ENCODE measurements at places on chromosomes 11 and 22.

- DNase-seq: no peak
Measured at GRCh38 chr11:72460091-72460647, 25.8 kb upstream of the CLPB start.

- DNase-seq: no peak
Measured at GRCh38 chr11:109251230-109251629, 170.8 kb upstream of the C11orf87 start.

DNA sequence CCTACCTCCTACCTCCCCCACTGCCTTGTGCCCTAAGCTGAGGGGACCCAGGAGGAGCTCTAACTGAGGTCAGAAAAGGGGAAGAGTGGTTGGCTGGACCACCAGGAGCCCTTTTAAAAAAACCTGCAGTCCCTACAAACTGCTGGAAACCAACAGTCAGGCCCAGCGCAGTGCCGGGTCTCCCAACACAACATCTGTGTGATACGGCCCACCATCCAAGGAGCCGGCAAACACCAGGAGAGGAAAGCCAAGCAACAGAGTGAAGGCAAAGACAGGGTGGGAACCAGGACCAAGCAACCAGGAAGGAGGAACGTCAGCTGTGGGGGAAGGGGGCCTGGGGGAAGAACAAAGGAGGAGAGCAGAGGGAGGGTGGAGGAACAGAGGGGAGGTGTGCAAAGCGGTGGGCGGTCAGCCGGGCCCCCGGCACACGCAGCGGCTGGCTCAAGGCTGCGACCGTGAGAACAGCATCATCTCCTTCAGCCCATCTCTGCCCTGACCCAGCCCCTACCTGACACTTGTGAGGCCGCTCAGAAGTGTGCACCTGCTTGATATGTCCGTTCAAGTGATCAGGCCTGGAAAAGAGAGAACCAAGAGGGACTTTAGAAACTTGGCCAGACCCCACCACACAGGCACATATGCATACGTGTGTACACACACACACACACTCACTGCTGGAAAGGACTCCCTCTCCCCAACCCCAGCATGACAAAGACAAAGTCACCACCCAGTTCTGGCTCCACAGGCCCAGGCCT, 3.6 kb downstream of the PATZ1 start:
- no peak for DNase-seq

DNA sequence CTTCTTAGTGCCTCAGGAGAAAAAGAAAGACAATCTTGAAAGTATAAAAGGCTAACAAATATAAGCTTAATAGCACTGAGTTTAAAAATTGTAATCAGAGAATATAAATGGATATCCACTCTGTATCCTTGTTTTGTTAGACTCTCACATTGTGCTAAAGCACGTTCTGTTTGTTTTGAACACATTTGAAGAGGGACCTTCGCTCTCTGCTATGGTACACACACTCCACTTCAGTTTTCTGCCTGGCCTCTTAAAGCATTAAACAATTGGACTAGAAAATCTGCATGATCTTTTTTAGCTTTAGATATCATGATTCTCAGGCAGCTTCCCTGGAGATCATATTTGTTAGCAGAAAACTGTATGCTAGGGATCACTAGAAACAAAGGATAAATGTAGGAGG, 40.3 kb upstream of the PGR start:
- DNase-seq: no peak

DNA sequence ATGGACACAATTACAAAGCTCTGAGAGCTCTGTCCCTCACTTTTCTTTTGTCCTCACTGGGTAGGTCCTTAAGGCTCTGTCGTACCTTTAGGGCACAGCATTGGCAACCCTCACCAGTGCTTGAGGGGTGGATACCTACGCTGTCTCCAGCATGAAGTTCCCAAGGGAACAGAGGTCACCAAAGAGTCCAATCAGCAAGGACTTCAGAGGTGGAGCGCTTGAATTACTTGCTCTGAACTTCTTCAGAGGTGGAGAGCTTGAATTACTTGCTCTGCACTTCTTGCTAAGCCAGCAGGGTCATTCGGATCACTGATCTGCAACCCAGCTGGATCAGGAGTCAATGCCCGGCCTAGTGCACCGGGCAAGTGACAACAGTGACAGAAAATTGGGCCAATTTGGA, 35.1 kb downstream of the RRP7A start:
- DNase-seq: no peak

DNA sequence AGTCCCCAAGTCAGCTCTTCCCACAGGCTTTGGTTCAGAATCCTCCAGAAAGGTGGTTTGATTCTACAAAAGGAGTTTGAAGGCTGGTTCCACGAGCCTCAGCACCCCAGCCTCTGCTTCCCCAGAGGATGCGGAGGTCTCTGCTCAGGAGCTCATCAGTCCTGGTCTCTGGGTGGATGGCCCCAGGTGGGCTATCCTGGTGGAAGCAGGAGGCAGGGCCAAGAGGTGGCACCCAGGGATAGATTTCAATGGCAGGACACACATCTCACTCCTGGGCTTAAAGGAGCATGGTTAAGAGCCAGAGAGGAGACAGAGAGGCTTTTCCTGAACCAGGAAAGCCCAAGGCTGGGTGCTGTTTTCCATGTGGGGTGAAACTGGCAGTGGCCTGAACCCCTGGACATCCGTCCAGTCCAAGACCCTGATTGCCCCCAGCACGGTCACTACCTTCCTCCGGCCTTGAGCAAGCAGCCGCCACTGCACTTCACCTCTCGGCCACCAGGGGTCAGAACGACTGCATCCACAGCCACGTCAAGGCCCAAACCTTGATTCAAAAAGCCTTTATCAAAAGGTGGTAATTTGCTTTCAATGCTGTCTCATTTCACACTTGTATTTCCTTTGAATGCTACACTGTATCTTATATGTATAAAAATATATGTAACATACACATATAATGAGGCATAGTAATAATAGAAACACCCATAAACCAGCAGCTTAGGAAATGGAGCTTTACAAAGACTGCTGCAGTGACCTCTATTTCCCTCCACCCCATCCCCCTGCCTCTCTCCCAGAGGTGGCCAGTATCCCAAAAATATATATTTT, 19.3 kb upstream of the FXYD2 start:
- DNase-seq: peak; percentile 48

DNA sequence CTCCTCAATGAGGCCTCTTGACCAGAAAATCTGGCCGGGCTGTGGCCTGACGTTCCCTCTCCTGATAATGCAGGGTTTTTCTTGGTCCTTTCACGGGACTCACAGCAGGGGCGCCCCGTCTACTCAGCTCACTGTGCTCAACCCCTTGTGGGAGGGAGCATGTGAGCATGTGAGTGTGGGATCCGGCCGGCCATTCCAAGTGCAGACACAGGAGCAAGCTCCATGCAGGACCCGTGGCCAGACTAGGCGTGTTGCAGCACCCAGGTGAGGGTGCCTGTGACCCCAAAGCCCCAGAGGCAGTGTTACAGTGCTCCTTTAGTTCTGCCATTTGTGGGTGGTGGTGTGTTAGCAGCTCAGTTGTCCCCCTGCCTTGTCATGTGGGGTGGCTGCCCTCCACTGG, 18.0 kb downstream of the DHCR7 start:
- DNase-seq: no peak

DNA sequence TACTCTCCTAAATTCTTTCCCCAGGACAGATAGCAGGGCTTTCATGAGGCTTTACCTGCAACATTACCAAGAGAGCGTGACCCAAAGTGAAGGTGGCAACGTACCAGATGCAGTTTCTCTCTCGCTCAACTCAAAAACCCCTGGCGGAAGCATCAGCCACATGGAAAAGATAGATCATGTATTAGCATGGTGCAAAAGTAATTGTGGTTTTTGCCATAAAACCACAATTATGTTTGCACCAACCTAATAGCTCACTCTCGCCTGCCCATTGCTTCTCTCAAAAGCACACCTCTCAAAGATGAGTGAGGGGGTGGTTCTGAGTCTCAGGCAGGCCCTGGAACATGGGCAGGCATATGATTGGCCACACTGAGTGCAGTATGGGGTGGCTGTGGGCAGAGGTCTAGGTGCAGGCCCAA, 7.0 kb downstream of the MS4A6A start:
- no peak for DNase-seq

- DNase-seq: peak; percentile 76
Measured at GRCh38 chr11:76799066-76799804, 16.1 kb downstream of the TSKU start.

GRCh38 chr11:34915136-34916014, 804 bp downstream of the APIP start:
- DNase-seq: peak; percentile 55

DNA sequence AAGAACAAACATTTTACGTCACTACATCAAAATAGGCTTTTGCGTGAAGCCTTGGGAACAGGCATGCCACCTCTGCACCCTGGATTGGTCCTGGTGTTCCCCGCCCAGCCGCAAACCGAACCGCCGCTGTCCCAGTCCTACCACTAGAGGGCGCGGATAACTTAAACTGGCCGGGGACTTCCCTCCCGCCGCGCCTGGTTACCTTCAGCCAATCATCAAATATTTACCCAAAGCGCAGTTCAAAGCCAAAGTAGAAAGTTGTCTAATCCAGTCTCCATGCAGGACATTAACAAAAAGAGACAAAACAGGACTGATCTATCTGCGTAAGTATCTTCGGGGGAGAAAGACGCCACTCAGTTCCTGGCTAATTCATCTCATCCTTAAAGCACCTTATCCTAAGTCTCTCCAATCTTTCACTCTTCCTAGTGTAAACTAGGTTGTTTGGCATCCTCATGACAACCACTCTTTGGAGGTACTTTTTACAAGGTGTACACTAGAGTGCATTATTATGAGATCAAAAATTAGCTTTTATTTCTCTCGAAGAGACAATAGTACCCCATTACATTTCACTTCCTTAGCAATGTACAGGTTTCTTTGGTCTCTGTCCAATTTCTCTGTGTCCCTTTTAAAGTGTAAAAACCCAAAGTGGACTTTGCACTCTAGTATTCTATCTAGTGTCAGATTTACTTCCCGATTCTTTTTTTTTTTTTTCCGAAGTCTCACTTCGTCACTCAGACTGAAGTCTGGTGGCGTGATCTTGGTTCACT, 3.9 kb upstream of the CRY2 start:
- peak; percentile 76 for DNase-seq

DNA sequence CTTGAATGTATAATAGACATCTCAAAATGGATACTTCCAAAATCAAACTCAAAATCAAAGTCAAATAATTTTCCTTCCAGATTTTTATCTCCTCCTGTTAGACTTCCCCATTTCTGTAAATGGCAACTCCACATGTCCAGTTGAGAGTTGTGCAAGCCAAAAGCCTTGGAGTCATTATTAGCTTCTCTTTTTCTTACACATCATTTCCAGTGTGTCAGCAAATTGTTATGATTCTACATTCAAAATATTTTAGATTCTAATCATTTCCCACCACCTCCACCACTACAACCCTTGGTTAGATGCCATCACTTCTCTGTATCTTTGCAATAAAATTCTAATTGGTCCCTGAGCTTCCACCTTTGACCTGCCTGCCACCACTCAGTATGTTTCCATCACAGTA, 155.7 kb downstream of the CNTN5 start:
- no peak for DNase-seq

GRCh38 chr11:62678433-62678769, 472 bp downstream of the UBXN1 start:
- no peak for DNase-seq

- no peak for DNase-seq
Measured at GRCh38 chr22:26524870-26525269, 12.6 kb upstream of the TFIP11 start.

DNA sequence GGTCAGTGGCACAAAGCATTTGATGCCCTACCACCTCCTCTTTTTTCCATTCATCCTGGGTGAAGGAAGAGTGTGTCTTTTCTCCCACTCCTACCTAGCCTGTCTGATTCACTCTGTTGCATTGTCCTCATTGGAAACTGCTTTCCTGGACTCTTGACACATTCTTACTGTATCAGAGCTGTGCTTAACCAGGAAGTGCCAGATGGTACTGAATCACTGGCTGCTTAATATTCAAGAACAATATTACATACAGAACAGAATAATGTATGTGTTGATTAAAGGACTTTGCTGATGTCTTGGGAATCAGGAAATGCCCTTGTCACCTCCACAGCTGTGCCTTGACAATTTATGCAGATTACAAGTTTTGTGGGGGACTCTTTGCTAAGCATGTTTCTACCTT, 44.4 kb downstream of the SVIP start:
- DNase-seq: no peak

DNA sequence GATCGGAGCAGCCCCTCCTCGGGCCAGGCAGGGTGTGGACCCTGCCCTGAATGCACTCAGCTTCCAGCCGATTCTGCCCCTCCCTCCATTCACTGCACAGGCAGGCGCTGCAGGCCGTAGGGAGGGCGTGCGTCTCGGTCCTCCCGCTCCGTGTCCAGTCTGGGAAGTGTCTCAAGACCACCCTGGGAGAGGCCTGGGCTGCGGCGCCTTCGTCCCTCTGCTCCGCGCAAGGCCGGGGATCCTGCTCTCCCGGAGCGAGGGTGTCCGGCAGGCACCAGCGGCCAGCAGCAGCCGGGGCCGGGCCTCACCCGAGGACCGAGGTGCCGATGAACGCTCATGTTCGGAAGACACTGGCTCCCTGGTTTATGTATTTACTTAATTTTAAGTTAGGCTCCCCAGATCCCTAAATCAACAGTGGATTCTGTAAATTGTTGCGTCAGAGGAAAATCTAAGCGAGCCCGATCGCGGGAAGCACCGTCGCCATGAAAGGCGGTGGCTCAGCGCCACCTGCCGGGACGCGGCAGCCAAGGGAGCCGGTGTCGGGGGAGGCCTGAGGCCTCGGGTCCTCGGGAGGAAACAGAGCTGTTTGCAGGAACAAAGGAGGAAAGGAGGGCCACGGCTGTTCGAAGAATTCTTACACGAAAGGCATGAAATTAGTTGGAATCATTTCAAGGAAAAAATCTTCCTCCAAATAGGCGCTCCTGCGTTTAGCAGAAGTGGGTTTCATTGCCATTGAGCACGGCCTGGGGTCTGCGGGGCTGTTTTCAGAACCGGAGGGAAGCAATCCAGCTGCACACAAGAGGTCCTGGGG, 195.3 kb downstream of the BRD1 start:
- peak; percentile 54 for DNase-seq

DNA sequence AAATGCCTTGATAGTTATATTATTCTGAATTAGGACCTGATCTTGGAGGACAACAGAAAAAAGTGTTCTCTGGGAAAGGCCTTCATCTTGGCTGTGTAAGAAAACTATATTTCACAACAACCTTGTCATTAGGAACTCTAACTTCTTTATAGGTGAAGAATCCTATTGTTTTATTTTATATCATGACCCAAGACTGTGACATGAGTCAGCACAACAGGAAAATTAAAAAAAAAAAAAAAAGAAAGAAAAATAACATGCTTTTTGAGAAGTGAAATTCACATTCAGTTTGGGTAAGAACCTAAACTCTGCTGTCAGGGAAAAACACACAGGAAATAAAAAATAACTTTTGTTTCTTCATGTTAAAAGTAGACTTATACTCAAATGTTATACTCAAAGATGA, 11.7 kb upstream of the FOLR2 start:
- no peak for DNase-seq
